D721Med (cell line): ENCODE measurements at places on chromosomes 7 and 10.

- no peak for DNase-seq
These were observed 1.9 kb downstream of the HIPK2 start for GRCh38 chr7:139775829-139776266.

DNA sequence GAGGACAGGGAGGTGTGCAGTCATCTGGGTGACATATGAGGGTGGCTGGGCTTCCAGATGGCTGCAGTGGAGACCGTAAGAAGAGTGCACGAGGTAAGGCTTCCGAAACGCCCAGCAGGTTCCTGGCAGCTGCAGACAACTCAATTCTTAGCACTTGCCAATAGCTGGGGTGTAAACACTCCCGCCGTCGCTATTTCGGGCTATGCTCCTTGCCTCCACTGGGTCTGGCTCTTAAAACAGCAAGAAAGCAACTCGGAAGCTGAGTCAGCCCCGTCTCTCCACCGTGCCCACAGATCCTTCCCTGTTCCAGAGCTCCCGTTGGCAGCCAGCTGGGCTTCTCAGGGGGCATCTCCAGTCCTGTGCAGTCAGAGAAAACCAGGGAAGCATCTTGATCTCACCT, 6.1 kb upstream of the PDGFA start:
- no peak for DNase-seq

DNA sequence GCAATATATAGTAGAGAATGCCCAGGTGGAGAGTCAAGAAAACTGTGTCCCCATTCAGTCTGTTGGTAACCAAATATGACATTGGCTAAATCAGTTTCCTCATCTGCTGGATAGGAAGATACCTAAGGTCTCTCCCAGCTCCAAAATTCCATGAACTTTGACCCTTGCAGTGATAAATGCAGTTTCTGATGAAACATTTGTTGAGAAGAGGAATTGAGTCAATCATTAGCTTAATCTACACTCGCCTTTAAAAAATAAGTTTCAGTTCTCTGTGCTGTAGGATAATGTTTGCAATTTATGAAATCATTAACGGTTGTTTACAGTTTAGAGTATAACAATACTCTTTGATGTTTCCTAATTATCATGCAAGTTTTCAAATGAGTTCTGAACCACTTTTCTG, 38.0 kb upstream of the SLC25A13 start:
- DNase-seq = no peak

DNA sequence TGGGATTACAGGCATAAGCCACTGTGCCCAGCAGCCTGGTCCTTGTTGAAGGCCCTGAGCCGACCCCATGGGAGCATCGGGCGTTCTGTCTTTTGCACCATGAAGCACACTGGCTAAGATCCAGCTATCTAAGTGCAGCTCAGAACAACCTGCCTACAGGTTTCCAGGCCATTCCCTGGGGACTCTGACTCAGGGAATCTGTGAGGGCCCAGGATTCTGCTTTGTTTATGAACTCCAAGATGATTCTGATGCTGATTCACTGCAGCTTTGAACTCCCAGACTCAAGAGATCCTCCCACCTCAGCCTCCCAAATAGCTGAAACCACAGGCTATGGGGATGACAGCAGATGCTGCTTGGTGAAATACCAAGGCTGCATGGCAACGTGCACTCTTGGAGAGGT, 30.2 kb downstream of the NPTX2 start:
- DNase-seq = no peak

GRCh38 chr10:70293169-70293843, 9.5 kb upstream of the NPFFR1 start:
- no peak for DNase-seq

DNA sequence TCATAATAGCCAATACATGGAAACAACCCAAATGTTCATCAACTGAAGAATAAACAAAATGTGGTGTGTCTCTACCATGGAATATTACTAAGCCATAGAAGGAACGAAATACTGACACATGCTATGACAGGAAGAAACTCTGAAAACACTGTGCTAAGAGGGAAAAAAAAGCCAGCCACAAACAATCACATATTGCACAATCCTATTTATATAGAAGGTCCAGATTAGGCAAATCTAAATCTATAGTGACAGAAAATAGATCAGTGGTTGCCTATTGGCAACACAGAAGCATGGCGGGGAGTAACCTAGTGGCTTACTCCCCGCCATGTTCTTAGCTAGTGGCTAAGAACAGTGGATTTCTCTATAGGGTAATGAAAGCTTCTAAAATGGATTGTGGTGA, 48.0 kb downstream of the MDH2 start:
- DNase-seq = no peak

GRCh38 chr10:24697080-24697479, 26.6 kb downstream of the ARHGAP21 start:
- DNase-seq = no peak

GRCh38 chr10:6581778-6582228, 1.7 kb upstream of the PRKCQ start:
- no peak for DNase-seq

DNA sequence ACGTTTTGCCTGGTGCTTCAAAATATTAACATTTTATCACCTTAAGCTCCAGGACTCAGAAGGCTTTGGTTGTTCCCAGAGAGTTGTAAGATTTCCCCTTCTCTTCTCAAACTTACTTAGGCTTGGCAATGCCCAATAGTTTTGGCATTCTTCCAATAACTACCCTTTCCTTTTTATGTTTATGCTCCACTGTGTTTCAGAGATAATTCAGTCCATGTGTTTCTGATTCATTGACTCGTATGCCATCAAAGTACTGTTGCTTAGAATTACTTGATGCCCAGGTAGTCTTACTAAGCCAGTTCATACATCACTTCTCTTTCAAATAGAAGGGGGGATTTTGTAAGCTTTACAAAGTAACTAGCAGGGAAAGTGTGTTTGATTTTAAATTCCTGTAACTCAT, 66.6 kb downstream of the AGMO start:
- DNase-seq = no peak

GRCh38 chr7:22138886-22139285, 193.2 kb upstream of the CDCA7L start:
- no peak for DNase-seq

DNA sequence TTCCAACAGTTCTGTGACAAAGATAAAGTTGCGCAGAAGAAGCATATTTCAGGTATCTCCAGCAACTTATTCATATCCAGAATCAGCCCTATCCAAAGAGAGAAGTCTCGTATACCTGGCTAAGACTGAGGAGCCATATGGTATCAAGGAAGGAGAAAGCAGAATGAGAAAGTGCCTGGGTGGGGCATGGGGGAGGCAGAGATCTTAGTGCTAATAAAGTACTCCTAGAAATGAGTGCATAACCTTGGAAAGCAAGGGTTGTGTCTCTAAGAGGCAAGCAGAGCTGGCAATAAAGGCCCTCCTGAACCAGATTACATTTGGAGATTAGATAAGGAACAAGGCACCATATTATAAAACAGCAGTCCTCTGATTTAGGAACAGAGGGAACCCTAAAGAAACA, 12.7 kb downstream of the TASOR2 start:
- no peak for DNase-seq

GRCh38 chr10:43084812-43085211, 7.9 kb downstream of the RET start:
- no peak for DNase-seq

DNA sequence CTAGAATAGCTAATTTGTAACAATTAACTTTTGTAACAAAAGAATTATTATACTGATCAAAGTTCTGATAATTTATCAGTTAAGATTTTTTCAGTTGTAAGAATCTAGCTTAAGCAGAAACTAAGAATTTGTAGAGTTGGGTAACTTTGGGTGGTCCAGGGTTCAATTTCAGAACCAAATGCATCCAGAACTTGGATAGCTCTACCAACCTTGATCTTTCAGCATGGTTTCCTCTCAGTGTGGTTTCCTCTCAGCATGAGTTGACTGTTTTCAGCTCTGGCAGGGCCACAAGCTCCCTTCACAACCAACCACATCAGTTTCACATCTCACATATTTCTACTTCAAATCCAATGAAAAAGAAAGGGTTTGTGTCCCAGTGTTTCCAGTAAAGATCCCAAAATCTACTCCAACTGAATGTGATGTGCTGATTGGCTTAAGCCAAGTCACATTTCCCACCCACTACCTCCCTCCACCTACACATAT, 3.3 kb upstream of the FAS start:
- no peak for DNase-seq

GRCh38 chr7:29926216-29926615, 63.4 kb downstream of the SCRN1 start:
- DNase-seq = no peak

DNA sequence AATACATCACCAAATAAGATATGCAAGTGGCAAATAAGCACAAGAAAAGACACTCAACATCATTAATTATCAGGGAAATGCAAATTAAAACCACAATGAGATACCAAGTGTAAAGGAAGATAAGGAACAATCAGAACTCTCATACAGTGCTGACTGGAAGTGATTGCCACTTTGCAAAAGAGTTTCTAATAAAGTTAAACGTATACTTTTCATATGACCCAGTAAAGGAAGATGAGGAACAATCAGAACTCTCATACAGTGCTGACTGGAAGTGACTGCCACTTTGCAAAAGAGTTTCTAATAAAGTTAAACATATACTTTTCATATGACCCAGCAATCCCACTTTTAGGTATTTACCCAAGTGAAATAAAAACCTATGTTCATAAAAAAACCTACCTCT, 12.2 kb upstream of the JMJD1C start:
- no peak for DNase-seq

- no peak for DNase-seq
These were observed 580.5 kb downstream of the REEP3 start for GRCh38 chr10:64101606-64102263.

GRCh38 chr7:105890290-105890997, 14.0 kb upstream of the ATXN7L1 start:
- no peak for DNase-seq

DNA sequence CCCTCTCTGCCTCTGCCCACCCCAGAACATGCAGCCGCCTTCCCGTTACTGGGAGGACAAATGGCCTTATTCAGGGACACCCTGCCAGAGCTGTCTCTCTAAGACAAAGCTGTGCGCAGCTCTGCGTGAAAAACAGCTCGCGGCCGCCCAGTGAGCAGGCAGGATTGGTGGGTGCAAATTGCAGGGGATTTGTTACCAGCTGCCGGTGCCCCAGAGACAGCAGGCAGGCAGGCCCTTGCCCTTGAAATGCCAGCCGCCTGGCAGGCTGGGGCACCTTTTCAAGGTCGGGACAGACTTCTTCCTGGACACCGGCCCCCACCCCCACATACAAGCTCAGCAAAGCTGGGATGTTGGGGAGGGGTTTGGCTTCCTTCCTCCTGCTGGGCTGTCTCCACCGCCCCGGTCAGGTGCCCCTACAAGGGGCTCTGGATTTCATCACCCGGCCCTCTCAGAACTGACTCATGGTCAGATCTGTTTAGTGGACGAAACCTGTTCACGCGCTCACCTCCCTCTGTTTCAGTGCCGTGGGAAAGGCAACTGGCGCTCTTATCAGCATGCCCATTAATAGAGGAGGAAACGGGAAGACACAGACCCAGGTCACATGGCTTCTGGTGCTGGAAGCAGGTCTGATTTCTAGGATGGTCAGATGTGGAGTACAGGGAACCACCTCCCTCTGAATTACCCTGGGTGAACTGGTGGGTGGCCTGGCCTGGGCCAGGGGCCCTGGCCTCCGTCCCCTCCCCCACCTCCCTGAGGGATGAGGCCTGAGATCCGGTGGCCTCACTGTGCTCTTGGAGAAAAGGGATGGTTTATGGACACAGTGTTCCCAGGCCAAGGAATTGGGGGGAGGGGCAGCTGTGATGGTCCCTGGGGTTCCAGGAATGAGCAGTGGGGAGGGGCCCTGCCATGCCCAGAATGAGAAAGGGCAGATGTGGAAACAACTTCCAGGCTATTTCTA, 123.9 kb upstream of the PPIF start:
- no peak for DNase-seq

- no peak for DNase-seq
These were observed 1.8 kb upstream of the PDGFA start for GRCh38 chr7:521221-522070.

GRCh38 chr10:69659241-69660038, 29.4 kb downstream of the FAM241B start:
- DNase-seq = no peak

DNA sequence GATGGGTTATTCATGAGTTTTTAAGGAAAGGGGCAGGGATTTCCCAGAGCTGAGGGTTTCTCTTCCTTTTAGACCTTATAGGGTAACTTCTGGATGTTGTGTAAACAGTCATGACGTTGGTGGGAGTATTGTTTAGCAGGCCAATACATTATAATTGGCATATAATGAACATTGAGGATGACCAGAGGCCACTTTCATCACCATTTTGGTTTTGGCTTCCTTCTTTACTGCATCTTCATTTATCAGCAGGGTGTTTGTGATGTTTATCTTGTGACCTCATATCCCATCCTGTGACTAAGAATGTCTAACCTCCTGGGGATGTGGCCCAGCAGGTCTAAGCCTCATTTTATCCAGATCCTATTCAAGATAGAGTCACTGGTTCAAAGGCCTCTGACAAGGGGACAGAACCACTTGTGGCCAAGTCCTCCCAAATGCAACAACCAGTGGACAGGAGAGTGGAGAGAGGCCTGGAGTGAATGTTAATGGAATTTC, 77.3 kb upstream of the RPA3 start:
- no peak for DNase-seq

DNA sequence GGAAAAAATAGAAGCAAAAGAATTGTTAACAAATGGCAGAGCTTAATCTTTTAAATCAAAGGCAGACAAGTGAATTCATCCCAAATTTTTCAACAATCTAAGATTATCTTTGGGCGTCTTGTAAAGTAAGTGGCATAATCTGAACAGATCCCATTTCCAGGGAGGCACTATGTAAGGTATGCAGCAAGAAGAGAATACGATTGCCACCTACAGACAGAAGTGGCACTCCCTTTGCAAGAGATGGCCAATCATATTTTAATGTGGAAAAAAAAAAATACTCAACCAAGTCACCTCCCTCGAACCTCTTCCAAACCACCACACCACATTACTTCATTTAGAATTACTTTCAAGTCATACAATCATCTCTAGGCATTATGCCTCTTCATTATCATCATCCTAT, 4.0 kb downstream of the GFRA1 start:
- DNase-seq = no peak
